Nasal cavity respiratory epithelium epithelial cell of viscerocranial mucosa (primary cell): ENCODE measurements at places on chromosomes 1 and 21. TPM values are rescaled to one million over a fixed set of nuclear protein-coding genes. Genes with fewer than 3 reads are reported as not detected.

Gene DIRAS3
- 0.07 TPM in 1 of 2 replicates, not detected in the other for total RNA-seq

Gene TLCD4
- total RNA-seq = 0.34 and 0.36 TPM in 2 replicates

Gene TNFSF4
- 0.34 and 1.4 TPM in 2 replicates for total RNA-seq

Gene MRPL9
- total RNA-seq = 60.2 and 103 TPM in 2 replicates

Gene CNTN2
- not detected in 2 replicates for total RNA-seq

Gene TMEM52
- total RNA-seq = 1.4 and 2.9 TPM in 2 replicates

Gene E2F2
- under 0.01 and 0.36 TPM in 2 replicates for total RNA-seq

Gene FCRL5
- not detected in 2 replicates for total RNA-seq
